ENCODE measurements at places on chromosomes 6 and 20.
A peak's percentile ranks its signal among the peaks of the same experiment; 100 is the strongest.

- DNase-seq: no peak
Observed at GRCh38 chr6:121828146-121828886, 392.9 kb downstream of the GJA1 start.

GRCh38 chr6:127641905-127642304 lies 64.9 kb downstream of the C6orf58 start:
- no peak for DNase-seq

GRCh38 chr6:18284261-18284660 lies 19.9 kb upstream of the DEK start:
- no peak for DNase-seq

DNA sequence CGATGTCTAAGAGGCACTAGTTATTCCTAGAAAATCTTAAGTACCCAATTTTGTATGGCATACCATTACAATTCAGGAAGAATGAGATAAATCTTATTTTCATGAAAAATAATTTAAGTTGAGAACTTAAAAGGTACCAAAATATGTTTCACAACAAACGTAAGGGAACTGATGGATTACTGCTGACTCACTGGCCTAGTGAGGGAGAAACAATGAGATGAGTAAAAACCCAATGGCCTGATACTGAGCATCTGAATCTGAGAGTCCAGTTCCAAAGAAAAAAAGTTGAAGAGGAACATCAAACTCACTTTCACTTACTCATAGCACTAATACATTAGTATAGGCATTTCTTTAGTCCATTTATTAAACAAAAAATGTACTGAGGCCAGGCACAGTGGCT lies 56.0 kb downstream of the MDN1 start:
- DNase-seq: no peak

GRCh38 chr6:151497905-151498304 lies 4.1 kb downstream of the CCDC170 start:
- no peak for DNase-seq

DNA sequence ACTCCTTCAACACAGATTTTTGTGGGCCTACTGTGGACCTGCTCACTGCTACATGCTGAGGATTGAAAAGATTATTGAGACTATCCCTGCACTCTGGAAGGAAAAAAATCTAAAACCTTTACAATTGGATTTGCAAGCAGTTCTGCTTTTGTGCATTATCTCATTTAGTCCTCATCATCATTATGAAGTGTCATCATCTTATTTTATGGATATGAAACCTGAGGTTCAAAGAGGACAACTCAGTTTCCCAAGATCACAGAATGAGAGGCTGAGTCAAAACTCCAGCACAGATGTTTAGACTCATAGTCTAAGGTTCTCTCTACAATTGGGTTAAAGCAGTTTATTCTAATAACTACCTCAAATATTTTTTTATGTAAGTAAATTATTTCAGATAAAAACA lies 160.2 kb upstream of the MARCKS start:
- DNase-seq: no peak

- no peak for DNase-seq
Observed at GRCh38 chr20:46246559-46246958, 61.7 kb downstream of the CDH22 start.

DNA sequence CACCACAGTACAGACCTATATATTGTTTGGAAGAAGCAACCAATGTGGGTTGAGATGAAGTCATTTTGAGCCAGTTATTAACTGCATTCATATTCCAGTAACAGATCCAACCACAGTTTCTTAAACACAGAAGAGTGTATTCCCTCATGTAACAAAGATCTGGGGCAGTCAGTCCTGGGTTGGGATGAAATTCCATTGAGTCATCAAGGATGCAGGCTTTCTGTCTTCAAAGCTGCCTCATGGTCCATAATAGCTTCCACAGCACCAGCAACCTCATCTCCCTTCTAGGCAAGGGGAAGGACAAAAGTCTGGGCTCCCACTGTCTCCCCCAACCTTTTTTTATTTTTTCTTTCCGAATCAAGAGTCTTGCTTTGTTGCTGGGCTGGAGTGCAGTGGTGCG lies 2.9 kb upstream of the SOD2 start:
- no peak for DNase-seq

DNA sequence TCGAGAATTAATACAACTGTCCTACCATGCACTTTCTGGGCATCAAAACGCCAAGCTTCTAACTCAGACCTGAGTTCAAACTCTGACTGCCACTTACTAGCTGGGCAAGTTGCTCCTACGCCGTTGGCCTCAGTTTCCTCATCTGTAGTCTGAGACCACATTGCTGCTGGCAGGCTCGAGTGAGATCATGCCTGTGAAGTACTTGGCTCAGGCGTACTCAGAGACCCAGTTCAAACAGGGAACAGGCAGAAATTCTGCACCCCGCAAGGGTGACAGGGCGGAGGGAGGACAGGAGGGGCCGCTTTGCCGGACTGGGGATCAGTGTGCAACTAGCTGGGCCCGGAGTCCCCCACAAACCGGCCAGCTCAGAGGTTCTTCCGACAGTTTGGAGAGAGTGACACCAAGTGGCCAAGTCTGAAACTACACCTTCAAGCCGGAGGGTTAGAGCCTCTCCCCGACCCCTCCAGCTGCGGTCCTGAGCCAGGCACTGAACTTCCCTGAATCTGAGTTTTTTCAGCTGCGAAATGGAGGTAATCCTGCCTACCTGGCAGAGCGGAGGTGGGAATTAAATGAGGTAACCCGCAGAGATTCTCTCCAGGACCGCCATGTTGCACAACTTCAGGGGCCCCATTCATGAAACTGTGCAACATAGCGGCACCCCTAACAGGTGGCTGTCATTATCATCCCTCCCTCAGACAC lies 46.0 kb upstream of the PTPN1 start:
- DNase-seq: peak; percentile 75

- no peak for DNase-seq
Observed at GRCh38 chr6:43968110-43968965, 158.9 kb downstream of the MRPL14 start.

Data from right hindlimb (tissue), 1 donor.